ENCODE measurements at places on chromosomes 2 and 18.

DNA sequence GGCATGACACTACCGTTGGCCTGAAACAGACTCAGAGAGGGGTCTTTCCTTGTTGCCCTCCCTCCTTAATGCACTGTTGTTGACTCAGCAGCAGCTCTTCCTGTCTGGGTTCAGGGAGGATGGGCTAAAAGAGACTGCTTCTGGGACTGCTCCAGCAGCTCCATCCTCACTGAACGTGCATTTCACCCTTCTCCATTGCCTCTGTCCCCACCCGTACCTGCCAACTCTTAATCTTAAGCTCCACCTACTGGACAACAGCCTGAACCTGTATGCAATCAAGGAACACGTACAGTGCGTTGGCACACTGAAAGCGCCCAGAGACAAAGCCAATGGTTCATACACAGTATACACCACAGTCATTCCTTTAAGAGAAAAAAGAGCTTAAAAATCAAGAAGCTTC lies 230.8 kb upstream of the RAB6C start:
- no peak for DNase-seq

DNA sequence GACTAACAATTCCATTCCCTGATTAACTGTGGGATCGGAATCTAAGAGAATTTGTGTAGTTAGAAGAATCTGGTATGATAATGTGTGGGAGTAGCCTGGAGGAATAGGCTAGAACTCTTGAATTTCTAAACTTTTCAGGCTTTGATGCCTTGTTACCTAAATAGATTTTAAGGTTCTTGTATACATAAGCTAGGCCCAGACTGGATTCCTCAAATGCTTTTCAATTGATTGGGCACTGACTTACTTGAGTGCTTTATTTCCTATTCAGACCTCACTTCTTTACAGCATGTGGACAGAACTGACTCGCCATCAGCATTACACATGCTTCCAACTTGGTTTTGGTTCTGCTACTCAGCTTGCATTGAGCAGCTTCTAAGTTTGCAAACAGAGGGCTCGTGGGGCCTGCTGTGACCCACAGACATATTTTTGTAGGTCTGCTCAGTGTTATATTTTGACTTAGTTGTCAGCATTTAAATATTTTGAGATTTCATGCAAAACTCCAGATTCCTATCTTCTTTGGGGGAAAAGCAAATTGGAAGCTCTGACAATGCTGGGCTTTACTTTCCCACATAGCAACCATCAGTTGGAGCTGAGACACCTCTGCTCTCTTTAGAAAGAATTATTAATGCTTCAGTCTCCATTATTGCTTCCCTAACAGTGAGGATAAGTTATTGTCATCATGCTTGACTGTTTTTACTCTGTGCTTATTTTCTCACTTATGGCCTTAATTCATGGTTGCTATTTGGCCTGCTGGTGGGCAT lies 5.7 kb downstream of the PARD3B start:
- DNase-seq, result no peak

GRCh38 chr2:170425281-170425751 lies 247.4 kb downstream of the MYO3B start:
- DNase-seq, result no peak

DNA sequence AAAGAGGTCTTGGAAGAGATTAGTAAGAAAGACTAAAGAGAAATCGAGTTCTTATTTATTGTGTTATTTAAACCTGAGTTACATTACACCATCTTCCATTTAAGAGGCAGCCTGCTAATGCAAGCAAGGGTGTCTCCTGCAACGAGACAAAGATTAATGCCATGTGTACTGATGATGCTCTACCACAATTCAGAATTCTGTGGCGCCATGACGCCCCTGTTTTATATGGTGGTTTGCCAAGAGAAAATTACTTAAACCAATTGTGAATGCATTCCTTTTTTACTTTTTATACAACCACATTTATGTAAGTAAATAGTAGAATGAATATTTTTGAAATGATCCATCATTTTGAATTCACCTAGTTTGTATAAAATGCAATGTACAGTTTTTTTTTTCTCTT lies 356.1 kb upstream of the ZEB2 start:
- no peak for DNase-seq

GRCh38 chr2:15638720-15639119 lies 47.1 kb downstream of the DDX1 start:
- no peak for DNase-seq

- DNase-seq, result no peak
Measured at GRCh38 chr18:79753391-79753851, 44.3 kb upstream of the KCNG2 start.

DNA sequence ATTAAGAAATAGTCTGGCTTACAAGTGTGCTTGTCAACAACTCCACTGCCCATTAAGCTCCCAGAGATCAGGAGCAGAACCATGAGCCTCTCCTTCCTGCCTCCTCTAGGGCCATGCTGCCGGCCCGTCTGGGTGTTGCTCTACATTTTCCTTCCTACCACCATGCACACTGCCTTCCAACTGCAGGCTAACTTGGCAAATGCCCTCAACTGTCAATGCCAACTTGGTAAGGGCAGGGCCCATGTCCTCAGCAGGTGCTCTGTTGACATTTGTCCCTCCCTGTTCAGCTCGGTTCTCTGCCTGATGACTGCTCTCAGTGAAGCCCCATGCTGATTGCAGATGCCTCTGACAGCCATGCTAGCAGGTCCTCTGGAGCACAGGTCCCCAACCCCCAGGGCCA lies 345.2 kb downstream of the ALK start:
- DNase-seq, result no peak

DNA sequence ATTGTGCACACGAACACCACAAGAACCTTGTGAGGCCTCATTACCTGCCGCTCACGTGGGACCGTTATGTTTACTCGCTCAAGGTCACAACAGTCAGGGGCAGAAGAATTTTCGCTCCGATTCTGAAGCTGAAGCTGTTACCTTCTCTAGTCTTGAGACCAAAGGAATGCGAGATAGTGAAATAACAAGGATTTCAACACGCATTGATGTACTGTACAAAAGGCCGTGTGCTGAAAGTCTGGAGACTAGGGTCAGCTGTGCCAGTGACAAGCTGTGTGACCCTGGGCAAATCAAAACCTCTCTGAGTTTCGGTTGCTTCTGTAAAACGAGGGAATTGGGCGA lies 583 bp downstream of the NEMP2 start:
- no peak for DNase-seq

DNA sequence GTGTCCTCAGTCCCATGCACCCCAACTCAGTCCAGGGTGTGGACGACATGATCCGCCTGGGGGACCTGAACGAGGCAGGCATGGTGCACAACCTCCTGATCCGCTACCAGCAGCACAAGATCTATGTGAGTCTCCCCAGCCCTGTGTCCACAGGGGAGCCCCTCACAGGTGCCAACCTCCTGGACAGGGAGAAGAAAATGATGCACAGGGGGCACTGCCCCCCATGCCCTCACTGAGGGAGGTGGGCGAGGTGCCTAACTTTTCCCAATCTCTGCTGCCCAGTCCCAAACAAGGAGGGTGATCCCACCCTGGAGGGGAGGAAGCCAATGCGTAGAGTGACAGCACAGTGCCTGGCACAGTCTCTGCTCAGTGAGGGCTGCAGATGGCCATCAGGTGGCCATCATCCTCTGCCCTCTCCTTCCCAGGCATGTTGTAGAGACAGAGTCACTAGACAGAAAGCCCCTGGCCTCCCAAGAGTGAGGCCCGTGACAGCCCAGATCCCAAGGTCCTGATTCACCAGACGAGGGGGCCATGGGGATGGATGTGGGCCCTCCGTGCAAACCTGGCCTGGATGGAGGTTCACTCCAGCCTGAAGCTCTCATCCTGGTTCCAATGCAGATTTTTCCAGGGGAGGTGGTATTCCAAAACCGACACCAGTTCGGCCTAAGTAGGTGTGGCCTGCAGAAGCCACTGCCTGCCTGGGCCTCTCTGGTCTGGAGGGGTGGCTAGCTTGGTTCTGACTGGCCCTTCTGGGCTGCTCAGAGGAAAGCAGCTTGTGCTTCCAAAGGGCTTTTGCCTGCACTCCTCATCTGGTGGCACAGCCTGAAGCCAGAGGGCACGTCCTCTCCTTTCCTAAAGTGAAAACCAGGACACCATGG lies 30.0 kb downstream of the MYO7B start:
- no peak for DNase-seq

All from tibial nerve (tissue), 4 donors.